Stimulated activated CD4-positive, alpha-beta T cell treated with anti-CD3 and anti-CD28 coated beads, Interleukin-15, amount 100 ng/mL, for 48 hours (primary cell): ENCODE measurements at places on chromosomes 16 and 17.

DNA sequence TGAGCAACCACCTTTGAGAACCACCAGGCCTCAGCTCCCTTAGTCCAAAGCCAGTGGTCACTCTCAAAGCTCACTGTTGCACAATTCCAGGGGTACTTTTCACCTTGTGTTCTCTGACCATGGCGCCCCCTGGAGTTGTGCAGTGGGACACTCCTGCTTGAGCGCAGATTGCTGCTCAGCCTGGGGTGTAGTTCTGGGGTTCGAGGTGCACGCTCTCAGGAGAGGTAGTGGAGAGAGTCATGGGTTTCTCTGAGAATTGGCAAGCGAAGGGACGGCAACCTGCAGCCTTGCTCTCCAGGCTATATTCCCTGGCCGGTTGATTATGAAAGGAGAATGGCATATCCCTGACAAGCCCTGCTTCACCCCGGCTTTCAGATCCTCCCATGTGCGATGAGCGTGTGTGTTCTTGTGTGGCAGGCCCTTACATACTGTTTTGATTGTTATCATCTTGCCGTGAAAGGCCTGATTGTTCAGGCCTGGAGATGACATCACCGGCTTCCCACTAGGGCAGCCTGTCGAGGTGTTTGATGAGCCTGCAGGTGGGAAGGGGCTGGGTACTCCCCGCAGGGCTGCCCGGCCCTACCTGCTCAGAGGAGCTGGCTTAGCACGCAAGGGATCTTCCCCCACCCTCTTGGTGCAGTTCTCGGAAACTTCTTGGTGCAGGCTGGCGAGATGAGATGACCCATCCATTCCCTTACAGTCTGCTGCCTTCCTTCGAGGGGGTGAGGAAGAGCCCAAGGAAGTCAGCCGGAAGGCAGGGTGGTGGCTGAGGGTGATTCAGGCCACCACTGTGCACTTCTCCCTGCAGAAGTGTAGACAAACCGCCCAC lies 431.2 kb downstream of the SLC39A11 start:
- no peak for DNase-seq

DNA sequence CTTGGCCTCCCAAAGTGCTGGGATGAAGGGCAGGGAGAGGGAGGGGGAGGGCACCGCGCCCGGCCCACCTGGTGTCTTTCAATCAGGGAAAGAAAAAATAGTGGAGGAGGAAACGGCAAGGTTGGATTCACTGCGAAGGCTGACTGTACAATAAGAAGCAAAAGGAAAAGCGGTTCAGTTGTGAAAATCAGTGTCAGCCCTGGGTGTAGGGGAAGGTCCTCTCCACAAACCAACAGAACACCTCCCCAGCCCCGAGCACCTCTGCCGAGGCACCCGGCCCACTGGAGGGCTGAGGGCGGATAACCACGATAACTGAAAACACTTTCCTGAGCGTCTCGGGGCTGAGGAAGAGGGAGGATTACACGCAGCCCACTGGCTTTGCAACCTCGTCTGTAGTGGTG lies 1.4 kb upstream of the SPG7 start:
- no peak for DNase-seq

DNA sequence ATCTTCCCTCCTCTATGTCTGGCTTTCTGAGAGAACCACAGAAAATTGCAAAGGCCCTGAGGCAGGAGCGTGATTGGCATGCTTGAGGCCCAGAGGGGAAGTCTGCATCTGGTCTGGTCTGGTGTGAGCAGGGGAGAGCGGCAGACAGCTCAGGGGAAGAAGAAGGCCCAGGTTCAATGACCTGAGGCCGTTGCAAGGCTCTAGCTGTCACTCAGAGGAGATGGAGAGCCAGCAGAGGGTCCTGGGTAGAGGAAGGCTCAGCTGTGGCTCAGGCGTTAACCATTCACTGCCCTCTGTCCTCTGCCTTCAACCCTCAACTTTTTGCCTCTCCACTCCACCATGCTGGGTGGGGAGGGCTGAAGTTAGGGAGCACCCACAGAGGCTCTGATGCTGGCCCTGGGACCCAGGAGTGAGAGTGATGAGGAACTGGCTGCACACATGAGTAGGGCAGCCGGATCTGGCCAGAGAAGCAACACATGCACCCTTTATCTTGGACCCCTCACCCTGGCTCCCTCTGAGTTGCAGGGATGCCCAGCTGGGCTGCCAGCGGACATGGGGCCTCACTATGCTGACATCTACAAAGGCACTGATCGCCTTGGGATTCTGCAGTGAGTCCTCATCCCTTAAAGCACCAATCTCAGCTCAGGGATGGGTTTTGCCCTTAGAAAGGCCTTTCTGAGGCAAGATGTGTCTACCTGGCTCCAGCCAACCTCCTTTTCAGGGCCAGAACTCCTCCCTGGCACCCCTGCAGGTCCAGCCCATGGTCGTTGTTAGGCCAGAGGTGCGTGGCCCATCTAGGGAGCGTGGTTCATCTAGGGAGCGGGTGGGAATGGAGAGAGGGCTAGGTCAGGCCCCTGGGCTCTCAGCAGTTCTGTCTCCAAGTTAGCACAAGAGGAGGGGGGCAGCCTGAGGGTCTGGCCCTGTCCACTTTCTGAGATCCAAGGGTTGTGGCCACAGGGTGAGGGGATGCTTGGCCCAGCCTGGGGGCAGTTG lies 7.7 kb upstream of the KRTAP17-1 start:
- no peak for DNase-seq

DNA sequence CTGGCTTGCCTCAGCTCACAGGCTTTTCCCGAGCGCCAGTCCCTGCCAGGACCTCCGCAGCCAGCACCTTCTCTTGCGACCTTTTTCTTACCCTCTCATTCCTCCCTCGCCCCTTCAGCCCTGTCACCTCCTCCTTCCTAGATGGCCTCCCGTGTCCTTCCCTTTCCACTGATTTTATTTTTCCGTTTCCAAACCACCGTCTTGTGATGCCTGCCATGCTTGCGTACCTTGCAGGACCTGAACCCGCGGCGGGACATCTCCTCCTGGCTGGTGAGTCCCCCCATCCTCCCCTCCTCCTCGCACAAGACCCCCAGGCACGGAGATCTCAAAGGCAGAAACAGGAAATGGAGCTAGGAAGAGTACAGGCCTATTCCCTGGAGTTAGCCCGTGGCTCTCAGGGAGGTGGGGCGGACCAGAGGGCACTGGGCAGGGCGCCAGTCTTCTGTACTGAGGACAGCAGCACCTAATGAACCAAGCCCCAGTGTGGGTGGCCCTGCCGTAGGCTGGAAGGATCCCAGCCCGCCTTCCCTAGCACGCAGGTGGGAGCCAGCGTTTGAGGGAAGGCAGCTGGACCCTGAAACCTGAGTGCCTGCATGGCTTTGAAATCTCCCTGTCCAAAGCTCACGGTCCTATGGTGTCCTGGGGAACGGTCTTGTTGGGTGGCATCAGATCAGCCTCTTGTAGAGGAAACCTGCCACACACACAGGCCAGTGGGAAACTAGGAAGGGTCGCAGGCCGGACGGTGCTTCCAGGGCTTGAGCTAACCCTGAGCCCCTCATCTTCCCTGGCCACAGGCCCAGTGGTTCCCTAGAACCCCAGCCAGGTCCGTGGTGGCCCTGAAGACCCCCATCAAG lies 612 bp downstream of the CISD3 start:
- no peak for DNase-seq

DNA sequence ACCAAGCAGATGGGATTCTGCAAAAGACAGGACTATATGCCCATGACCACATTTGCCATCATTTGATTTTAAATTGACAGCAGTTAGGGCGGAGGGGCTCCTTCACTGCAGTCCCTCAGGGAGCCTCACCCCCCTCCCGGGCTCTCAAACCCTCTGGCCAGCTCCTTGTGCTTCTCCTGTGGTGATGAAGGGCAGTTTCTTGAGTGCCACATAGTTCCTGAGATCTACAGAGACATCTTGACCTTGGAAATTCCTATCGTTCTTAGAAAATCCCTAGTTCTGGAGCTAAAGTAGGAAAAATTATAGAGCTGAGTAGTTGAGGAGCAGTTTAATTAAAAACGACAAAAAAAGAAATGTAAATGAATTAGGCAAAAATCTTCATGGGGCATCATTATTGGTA lies 231.5 kb downstream of the CCDC182 start:
- no peak for DNase-seq

GRCh38 chr17:6755731-6756184 lies at the start of gene XAF1:
XAF1 (plus strand) TSS chr17:6756046; CDS start chr17:6756079, 33 bp downstream.
- no peak for DNase-seq
